ENCODE measurements at places on chromosomes 6 and 20. TPM values are rescaled to one million over a fixed set of nuclear protein-coding genes. Genes with fewer than 3 reads are reported as not detected.

- no peak for DNase-seq
Measured at GRCh38 chr6:121460170-121460569, 24.7 kb downstream of the GJA1 start.

Gene ZNF165
- 0.16 TPM for total RNA-seq

DNA sequence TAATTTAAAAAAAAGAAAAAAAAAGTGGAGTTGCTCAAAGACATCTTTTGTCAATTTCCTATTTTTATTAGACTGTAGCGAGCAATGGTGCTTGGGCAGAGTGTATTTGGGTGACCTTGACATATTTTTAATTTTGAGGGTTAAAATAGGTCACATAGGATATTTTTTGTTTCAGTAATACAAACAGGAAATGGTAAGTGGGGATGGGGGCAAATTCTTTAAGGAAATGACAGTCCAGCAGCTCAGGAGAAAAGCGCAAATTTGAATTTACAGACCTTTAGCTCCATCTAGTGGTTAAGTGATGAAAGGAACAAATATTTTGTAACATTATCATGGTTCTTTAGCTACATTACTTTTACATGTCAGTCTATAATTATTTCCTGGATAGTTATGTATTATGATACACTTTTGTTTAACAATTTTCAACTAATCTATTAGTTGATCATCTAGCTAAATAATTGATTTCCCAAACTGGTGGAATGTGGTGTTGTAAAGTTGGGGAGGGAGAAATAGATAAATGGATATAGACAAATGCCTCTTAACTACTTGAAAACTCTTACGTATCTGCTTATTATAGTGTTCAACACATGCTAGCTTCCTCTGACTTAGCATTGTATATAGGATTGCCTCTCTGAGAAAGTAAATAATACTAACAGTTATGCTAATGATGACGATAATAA lies 10.0 kb downstream of the CITED2 start:
- peak; percentile 47 for DNase-seq

DNA sequence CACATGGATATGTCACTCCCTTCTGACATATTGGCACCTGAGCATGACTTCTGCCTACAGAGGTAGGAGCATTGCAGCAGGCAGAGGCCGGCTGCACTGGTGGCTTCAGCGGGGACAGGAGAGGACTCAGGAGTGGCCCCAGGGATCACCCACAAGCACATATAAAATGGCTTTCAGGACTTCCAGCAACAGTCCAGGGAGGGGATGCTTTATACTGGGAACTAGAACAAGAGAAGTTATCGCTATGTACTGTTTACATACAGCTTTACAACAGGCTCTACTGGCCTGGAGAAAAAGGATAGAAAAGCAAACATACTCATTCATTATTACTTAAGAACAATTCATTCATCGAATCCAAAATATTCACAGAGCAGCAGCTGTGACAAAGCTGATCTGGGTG lies 337.8 kb downstream of the THBS2 start:
- DNase-seq, result no peak

DNA sequence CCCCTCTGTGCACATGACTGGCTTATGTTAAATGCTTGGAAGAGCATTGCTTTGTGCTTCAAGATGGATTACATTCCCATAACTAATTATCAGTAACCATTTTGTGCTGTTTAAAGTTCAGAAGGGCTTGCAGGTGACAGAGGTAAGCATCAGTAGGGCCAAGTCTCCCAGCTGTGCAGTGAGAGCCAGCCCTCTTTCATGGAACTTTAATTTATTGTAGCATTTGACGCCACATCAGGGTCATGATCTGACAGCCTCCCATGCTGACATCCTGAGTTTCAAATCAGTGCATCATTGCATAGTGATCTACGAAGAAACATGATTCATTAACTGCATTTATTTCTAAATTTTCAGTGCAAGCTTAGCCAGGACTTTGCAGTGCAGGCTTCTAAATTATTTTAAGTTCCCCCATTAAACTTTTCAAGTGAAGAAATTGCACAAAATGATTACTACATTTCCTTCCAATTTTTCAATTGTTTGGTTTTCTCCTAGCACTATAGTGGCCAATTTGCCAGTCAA lies 380.9 kb downstream of the UTRN start:
- no peak for DNase-seq

DNA sequence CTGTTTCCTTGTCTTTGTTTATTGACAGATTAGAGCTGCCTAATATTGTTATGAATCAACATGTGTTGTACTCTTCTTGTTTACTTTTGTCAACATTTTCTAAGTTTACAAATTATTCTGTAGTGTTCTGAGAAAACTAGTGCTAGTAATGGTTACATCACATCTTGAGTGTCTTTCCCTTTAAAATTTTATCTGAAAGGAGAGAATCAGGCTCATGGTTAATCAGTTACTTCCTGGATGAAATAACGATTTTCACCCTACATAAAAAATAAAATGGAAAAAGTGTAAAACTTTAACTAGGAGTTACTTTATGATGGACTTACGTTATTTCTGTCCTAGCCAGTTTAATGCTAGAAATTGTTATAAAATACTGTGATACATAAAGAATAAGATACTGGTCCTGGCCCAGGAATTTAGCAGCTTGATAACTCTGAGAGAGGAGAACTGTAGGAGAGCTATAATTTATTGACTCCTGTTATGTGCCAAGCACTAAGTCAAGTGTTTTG lies 26.4 kb upstream of the BMP5 start:
- no peak for DNase-seq

- DNase-seq, result peak; percentile 90
Measured at GRCh38 chr6:43093436-43094289, 17.5 kb downstream of the PTK7 start.

Gene SCRT2
- total RNA-seq, result not detected

Gene SH3BGRL2
- 0.20 TPM for total RNA-seq

Gene FOXF2
- total RNA-seq, result 14.3 TPM
